ENCODE measurements at places on chromosomes 2 and 18.

DNA sequence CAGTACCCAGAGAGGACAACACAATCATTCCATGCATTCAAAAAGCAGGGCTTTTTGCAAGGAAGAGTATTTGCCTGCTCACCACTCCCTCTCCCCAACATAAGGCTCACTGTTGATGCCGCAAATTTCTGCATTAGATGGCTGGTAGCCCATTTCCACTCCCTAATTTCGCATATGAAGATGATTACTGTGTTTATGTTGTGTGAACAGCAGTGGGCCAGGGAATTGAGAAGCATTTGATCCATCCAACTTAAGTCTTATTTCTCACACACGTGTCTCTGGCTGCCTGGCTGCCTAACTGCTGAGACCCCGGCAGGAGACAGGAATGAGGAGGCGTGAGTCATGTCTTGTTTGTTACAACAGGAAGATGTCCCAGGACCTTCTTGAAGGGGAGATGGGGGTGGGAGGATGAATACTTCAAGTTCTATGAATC, 294.1 kb downstream of the ALK start:
- no peak for DNase-seq

GRCh38 chr2:82007071-82007664, 1702.6 kb upstream of the LRRTM1 start:
- no peak for DNase-seq

DNA sequence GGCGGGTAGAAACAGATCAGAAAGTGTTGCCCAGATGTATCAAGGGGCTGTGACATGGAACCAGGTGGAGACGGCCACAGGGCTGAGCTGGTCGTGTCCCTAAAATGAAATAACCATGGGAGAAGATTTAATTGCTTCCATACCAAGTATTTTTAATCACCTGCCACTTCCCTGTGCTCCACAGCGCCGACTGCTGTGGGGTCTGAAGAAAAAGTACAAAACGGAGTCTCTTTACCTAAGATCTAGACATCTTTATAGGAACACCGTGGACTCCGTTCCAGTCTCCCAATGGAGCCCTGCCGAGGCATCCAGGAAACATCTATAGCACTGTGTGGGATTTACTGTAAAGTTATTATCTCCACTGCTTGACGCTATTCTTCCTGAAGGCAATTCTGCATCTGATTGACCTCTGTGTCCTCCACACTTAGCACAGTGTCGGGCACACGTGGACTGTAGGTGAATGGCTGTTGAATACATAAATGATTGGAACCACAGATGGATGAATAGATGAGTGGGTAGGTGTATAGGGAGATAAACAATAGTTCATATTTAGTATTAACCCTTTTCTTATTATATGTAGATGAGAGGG, 21.6 kb upstream of the GYPC start:
- no peak for DNase-seq

DNA sequence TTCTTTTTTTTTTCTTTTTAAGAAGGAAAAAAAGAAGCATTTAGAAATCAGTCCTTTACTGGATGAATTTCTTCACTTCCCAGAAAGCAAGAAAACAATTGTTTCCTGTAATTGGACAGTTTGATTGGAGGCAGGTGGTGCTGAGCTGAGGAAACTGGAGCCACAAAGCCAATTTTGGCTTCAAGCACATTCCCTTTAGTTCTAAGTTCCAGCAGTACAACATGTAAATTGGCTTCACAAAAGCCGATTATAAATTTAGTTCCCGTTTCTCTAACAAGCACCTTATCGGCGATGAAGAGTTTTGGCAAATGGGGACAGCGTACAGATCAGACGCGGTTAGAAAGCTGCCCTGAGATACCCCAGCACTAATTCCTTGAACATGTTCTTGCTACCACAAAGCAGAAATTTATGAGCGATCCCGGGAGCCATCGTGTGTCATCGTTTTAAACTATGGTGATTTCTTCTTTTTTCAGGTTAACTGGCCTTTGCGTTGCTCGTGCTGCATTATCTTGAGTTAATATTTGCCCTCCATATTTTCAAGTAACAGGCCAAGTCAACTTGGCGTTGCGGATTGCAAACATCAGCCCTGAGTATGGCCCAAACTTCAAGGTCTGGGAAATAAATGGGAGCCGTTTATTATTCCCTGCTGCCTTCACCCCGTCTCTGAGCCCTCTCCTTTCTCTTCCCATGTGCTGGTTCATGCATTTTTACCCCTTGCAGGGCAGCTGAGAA, 190.4 kb upstream of the ID2 start:
- DNase-seq: no peak

DNA sequence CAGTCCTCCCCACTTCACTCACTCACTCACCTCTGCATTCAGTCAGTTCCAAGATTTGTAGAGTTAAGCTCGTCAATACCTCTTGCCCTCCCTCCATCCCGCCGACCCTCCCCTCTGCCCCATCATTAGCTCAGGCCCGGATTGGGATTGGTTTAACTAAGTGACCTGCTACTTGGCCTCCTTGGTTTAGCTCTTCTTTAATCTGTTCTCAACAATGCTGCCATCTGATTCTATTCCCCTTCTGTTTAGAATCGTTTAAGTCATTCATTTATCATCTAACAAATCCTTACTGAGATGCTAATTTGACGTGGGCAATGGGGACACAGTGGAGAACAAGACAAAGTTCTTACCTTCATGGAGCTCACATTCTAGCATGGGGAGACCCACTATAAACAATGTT, 204.6 kb downstream of the MTX2 start:
- no peak for DNase-seq

DNA sequence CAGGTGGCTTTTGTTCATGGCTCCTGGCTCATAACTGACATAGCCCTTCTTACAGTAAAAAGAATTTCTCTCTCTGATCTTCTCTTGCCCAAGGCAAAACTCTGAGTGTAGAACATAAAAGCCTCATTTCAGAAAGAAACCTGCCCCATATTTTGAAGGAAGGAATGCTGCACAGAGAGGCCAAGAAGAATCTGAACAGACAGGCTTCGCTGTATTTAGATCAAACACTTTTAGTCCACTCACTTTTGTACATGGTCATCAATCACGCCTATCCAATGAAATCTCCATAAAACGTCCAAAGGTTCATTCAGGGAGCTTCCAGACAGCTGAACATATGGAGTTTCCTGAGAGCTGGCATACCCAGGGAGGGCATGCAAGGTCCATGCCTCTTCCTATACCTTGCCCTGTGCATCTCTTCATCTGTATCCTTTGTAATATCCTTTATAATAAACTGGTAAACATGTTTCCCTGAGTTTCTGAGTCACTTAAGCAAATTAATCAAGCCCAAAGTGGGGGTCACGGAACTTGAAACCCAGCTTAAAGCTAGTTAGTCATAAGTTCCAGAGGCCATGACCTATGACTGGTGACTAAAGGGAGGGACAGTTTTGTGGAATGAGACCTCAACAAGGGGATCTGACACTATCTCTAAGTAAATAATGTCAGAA, 62.5 kb upstream of the TMEM247 start:
- DNase-seq: no peak

- no peak for DNase-seq
Measured at GRCh38 chr2:105627534-105627933, 117.2 kb upstream of the NCK2 start.

DNA sequence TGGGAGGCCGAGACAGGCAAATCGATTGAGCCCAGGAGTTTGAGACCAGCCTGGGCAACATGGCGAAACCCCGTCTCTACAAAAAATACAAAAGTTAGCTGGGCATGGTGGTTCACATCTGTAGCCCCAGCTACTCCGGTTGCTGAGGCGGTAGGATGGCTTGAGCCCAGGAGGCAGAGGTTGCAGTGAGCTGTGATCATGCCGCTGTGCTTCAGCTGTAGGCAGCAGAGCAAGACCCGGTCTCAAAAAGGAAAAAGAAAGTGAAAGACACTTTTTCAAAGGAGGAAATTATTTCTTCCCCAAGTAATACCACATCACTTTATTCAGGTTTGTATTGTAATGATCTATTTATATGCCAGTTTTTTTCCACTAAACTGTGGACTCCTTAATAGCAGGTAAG, 35.7 kb upstream of the TAF4B start:
- DNase-seq: no peak

- DNase-seq: no peak
Measured at GRCh38 chr18:7116792-7117389, 706 bp downstream of the LAMA1 start.

- DNase-seq: no peak
Measured at GRCh38 chr2:59029058-59029457, 787.9 kb upstream of the FANCL start.

- DNase-seq: no peak
Measured at GRCh38 chr2:203708846-203709396, 2.5 kb downstream of the CD28 start.

DNA sequence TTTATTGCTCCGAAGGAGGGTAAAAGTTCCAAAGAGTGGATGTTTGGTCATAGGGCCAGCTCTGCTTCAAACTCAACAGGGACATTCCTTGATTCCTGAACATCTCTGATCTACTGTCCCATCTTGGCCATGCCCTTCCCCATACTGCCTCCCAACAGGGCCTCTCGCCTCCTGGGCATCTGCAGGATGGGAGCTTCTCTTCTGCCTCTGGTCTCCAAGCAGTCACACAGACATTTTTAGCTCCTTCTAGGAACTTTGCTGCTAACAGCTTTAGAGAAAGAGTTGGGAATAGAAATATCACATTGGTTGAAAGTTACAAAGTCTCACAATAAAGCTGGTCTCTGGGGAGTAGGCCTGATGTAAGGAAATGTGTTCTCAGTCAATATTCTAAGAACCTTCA, 9.4 kb upstream of the DGUOK start:
- DNase-seq: no peak

GRCh38 chr18:45303026-45303425, 312.2 kb upstream of the SLC14A2 start:
- DNase-seq: no peak

GRCh38 chr2:233455006-233455405, 100.7 kb downstream of the DGKD start:
- no peak for DNase-seq

GRCh38 chr2:150625303-150625702, 137.8 kb upstream of the RND3 start:
- no peak for DNase-seq

- no peak for DNase-seq
Measured at GRCh38 chr2:185132501-185133041, 534.2 kb downstream of the ZNF804A start.

- no peak for DNase-seq
Measured at GRCh38 chr2:135052997-135053474, 944 bp downstream of the RAB3GAP1 start.

- no peak for DNase-seq
Measured at GRCh38 chr2:173872714-173873113, 92.5 kb downstream of the SP3 start.

DNA sequence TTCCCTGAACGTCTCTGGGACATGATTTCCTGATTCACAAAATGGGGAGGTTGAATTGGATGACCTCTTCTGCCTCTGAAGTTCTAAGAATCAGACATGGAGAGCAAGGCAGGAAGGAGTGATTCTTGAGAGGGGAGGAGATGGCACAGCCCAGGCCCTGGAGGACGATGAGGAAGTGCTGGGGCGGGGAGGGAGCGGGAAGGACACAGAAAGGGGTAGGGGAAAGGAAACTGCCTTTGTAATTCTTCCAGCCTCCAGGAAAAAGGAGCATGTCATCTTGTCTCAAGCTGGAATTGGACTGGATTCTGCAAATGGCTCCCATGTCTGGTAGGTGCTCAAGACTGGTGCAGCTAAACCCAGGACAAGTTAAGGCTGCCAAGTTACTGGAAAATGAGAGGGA, 97.0 kb upstream of the NCK2 start:
- DNase-seq: no peak

- no peak for DNase-seq
Measured at GRCh38 chr2:67448648-67449047, 51.5 kb downstream of the ETAA1 start.

- DNase-seq: no peak
Measured at GRCh38 chr2:43840965-43841364, 2.2 kb downstream of the ABCG8 start.

DNA sequence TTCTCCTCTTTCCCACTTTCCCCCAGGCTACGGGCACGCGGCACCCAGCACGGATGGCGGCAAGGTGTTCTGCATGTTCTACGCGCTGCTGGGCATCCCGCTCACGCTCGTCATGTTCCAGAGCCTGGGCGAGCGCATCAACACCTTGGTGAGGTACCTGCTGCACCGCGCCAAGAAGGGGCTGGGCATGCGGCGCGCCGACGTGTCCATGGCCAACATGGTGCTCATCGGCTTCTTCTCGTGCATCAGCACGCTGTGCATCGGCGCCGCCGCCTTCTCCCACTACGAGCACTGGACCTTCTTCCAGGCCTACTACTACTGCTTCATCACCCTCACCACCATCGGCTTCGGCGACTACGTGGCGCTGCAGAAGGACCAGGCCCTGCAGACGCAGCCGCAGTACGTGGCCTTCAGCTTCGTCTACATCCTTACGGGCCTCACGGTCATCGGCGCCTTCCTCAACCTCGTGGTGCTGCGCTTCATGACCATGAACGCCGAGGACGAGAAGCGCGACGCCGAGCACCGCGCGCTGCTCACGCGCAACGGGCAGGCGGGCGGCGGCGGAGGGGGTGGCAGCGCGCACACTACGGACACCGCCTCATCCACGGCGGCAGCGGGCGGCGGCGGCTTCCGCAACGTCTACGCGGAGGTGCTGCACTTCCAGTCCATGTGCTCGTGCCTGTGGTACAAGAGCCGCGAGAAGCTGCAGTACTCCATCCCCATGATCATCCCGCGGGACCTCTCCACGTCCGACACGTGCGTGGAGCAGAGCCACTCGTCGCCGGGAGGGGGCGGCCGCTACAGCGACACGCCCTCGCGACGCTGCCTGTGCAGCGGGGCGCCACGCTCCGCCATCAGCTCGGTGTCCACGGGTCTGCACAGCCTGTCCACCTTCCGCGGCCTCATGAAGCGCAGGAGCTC, 35.4 kb downstream of the KCNK3 start:
- no peak for DNase-seq

- no peak for DNase-seq
Measured at GRCh38 chr2:235663875-235664274, 170.0 kb downstream of the AGAP1 start.

Data from NCI-H1694 (cell line).